ENCODE measurements at places on chromosomes 16 and 17.

- no peak for DNase-seq
Measured at GRCh38 chr17:64157669-64158180, 27.8 kb upstream of the ERN1 start.

- DNase-seq = no peak
Measured at GRCh38 chr17:21705021-21705601, 12.8 kb downstream of the KCNJ18 start.

- DNase-seq = no peak
Measured at GRCh38 chr17:29649359-29649758, 26.6 kb upstream of the CORO6 start.

GRCh38 chr16:26838931-26839330, 227.8 kb upstream of the C16orf82 start:
- DNase-seq = no peak

- no peak for DNase-seq
Measured at GRCh38 chr16:67773099-67773498, 33.3 kb downstream of the RANBP10 start.

All from AG09319 (cell line).